ENCODE measurements at places on chromosomes 6 and 20. TPM values are rescaled to one million over a fixed set of nuclear protein-coding genes. Genes with fewer than 3 reads are reported as not detected.

The TSPO2 gene
- not detected for polyA plus RNA-seq

The SNAP25 gene
- 39.6 TPM for polyA plus RNA-seq

The ATG5 gene
- polyA plus RNA-seq: 29.3 TPM

The C6orf118 gene
- 0.12 TPM for polyA plus RNA-seq

The SLC25A27 gene
- 0.98 TPM for polyA plus RNA-seq

The CST2 gene
- polyA plus RNA-seq: not detected

The TRERF1 gene
- 3.5 TPM for polyA plus RNA-seq

The SIRPD gene
- not detected for polyA plus RNA-seq

The FOXF2 gene
- polyA plus RNA-seq: 12.3 TPM

The FNDC11 gene
- 0.10 TPM for polyA plus RNA-seq

The LRRC73 gene
- polyA plus RNA-seq: 0.61 TPM

The SLC12A5 gene
- polyA plus RNA-seq: 11.5 TPM

The SLC13A3 gene
- 0.19 TPM for polyA plus RNA-seq

The ZNF311 gene
- polyA plus RNA-seq: 0.29 TPM

The ULBP3 gene
- polyA plus RNA-seq: 2.0 TPM

The TP53TG5 gene
- polyA plus RNA-seq: not detected

Measured in A549 (cell line).